Renal cortex interstitium (tissue), 15 donors: ENCODE measurements at places on chromosomes 16 and 17. TPM values are rescaled to one million over a fixed set of nuclear protein-coding genes. Genes with fewer than 3 reads are reported as not detected.

- no peak for DNase-seq
Observed at GRCh38 chr17:61368832-61369450, 30.7 kb upstream of the TBX2 start.

GRCh38 chr17:65122836-65123756 lies 14.1 kb upstream of the RGS9 start:
- peak; percentile 92 for DNase-seq

DNA sequence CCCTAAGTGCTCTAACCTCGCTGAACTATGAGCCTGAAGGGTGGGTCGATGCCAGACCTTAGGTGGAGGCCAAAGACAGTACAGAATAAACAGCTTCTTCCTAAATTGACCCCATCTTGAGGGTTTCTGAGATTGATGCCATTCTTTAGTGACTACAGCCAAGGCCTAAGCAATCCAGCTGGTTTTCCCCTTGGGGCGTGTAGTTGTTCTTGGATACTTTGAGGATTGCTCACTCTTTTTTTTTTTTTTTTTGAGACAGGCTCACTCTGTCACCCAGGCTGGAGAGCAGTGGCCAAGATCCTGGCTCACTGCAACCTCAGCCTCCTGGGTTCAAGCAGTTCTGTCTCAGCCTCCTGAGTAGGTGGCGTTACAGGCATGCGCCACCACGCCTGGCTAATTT lies 2.0 kb downstream of the OVCA2 start:
- DNase-seq: no peak

GRCh38 chr16:56842133-56842532 lies 22.9 kb upstream of the SLC12A3 start:
- no peak for DNase-seq

DNA sequence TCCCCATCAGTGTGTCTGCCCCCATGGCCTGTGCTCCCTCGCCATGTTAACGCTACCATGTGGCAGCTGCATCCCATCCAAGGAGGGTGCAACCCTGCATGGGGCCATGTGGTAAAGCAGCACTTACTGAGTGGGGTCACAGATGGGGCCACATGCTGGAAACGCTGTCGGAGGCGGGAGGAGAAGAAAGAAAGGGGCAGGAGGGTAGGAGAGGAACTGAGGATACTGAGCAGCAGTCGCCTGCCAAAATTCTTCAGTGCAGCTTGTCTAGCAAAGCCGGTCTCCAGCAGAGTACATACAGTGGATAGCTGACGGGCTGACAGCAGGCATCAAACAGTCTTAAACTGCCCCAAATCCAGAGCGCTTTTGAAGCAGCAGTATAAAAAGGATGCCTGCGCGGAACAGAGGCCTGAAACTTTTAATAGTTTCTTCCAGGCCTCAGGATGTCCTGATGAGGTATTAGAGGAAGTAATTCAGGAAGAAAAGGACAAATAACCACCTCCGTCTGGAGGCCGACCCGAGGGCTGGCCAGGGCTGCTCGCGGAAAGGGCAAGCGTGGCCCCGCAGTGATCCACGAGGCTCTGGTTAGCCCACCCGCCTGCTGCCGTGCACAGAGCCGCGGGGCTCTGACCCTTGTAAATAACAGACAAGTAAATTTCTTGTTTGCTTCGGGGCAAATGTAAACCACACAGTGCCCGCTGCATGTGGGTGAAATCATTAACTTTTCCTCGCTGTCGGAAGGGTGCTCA lies 149.0 kb downstream of the CCDC182 start:
- no peak for DNase-seq

GRCh38 chr16:64481497-64481896 lies 640.4 kb downstream of the CDH11 start:
- no peak for DNase-seq

GRCh38 chr16:55418586-55418985 lies 60.4 kb upstream of the MMP2 start:
- no peak for DNase-seq

B4GALNT2 gene
- polyA plus RNA-seq: 2.4 TPM

EVI2A gene
- 1.5 TPM for polyA plus RNA-seq

OR3A3 gene
- 0.06 TPM for polyA plus RNA-seq
